ENCODE measurements at places on chromosomes 11 and 22. TPM values are rescaled to one million over a fixed set of nuclear protein-coding genes. Genes with fewer than 3 reads are reported as not detected.

The TST gene
- 5.9 TPM for total RNA-seq

The LYVE1 gene
- total RNA-seq: not detected

The PRR14L gene
- total RNA-seq: 69.6 TPM

The TRPC6 gene
- total RNA-seq: not detected

The PHOX2A gene
- not detected for total RNA-seq

The MS4A3 gene
- not detected for total RNA-seq

The TSPAN18 gene
- 2.0 TPM for total RNA-seq

The COPB1 gene
- total RNA-seq: 80.2 TPM

GRCh38 chr22:30434843-30435242 is 9.3 kb downstream of the MTFP1 start:
- peak overlapping the region; percentile 68 for H3K27ac ChIP-seq
- H3K4me1 ChIP-seq: peaks cover 16% of the 10 kb centered on the region
- H3K4me3 ChIP-seq: no peak overlapping the region
- H3K27me3 ChIP-seq: peaks cover 1% of the 10 kb centered on the region
- no peaks in the 10 kb centered on the region for H3K36me3 ChIP-seq

GRCh38 chr22:19016081-19016766 is 80.1 kb upstream of the PRODH start:
- H3K27me3 ChIP-seq: no peaks in the 10 kb centered on the region
- DNase-seq: no peak
- H3K4me1 ChIP-seq: no peaks in the 10 kb centered on the region
- H3K27ac ChIP-seq: no peak overlapping the region

DNA sequence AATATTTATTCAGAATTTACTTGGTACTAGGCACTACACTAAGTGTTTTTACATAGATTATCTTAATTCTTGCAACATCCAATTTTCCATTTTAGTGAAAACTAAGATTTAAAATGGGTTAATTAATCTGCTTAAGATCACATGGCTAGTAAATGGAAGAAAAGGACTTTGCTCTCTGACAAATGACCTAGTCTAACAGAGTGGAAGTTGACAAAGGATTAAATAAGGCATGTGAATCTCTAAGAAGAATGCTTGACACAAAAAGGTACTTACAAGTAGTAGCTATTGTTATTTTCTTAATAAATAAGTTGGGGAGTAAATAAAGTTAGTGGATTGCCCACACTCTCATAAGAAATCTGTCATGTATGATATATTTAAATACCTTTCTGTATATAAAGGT is 584.8 kb downstream of the DLG2 start:
- H3K4me1 ChIP-seq: no peaks in the 10 kb centered on the region
- H3K4me3 ChIP-seq: no peak overlapping the region
- H3K36me3 ChIP-seq: no peaks in the 10 kb centered on the region
- H3K27me3 ChIP-seq: no peaks in the 10 kb centered on the region
- DNase-seq: no peak

GRCh38 chr11:77690649-77691048 is 53.1 kb upstream of the CLNS1A start:
- no peak for DNase-seq
- no peaks in the 10 kb centered on the region for H3K4me1 ChIP-seq
- H3K36me3 ChIP-seq: peaks cover 59% of the 10 kb centered on the region
- H3K27ac ChIP-seq: no peak overlapping the region

DNA sequence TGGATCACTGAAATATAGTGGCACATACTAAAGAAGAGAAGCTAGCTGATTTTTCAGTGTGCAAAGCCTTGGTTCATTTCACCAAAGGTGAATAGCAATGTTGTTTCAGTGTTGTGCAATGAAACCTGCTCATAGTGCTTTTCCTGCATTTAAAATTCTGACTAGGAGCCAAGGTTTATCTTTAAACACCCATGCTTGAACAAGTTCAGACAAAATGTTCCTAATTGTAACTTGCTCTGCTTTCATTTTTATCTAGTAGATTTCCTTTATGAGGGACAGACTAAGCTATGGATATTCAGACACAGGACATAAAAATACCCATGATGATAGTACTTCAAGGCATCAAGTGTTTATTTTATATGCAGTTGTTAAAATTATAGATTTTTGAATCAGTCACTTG is 47.7 kb downstream of the BBOX1 start:
- H3K4me3 ChIP-seq: no peak overlapping the region
- no peak overlapping the region for H3K27ac ChIP-seq
- DNase-seq: no peak
- no peaks in the 10 kb centered on the region for H3K4me1 ChIP-seq
- no peaks in the 10 kb centered on the region for H3K36me3 ChIP-seq
- no peaks in the 10 kb centered on the region for H3K27me3 ChIP-seq

- H3K27ac ChIP-seq: no peak overlapping the region
- H3K4me3 ChIP-seq: no peak overlapping the region
- no peaks in the 10 kb centered on the region for H3K27me3 ChIP-seq
- H3K36me3 ChIP-seq: no peaks in the 10 kb centered on the region
Measured at GRCh38 chr22:30485362-30485988, 13.7 kb upstream of the SEC14L3 start.

GRCh38 chr11:110858547-110858921 is 146.3 kb upstream of the ARHGAP20 start:
- no peaks in the 10 kb centered on the region for H3K27me3 ChIP-seq
- no peak overlapping the region for H3K27ac ChIP-seq
- no peaks in the 10 kb centered on the region for H3K36me3 ChIP-seq
- DNase-seq: no peak
- H3K4me1 ChIP-seq: peaks cover 20% of the 10 kb centered on the region
- H3K4me3 ChIP-seq: no peak overlapping the region

- DNase-seq: no peak
- no peaks in the 10 kb centered on the region for H3K27me3 ChIP-seq
- no peaks in the 10 kb centered on the region for H3K4me1 ChIP-seq
- H3K27ac ChIP-seq: no peak overlapping the region
- no peak overlapping the region for H3K4me3 ChIP-seq
- H3K36me3 ChIP-seq: peaks cover 81% of the 10 kb centered on the region
Measured at GRCh38 chr22:31836010-31836409, 82.2 kb downstream of the DEPDC5 start.

DNA sequence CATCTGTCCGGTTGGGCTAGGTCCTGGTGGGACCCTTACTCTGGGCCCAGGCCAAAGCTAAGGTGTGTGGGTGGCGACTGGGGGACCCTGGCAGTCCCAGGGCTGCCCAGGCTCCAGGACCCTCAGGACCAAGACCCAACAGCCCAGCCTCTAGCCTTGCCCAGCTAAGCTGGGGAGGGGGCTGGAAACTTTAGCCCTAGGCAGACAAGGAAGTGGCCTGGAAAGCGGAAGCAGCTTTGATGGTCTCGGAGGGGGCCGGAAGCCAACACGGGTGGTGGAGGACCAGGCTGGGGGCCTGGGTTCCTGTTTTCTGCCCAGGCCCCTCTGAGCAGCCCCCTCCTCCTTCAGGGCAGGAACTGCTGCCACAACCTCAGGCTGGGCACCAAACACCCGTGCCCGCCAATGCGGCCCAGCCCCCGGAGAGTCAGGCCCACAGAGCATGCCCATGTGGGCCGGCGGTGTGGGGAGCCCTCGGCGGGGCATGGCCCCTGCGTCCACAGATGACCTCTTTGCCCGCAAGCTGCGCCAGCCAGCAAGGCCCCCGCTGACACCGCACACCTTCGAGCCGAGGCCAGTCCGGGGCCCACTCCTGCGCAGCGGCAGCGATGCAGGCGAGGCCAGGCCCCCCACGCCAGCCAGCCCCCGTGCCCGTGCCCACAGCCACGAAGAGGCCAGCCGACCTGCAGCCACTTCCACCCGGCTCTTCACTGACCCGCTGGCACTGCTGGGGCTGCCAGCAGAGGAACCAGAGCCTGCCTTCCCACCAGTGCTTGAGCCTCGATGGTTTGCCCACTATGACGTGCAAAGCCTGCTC is 2.8 kb downstream of the SIPA1 start:
- peak overlapping the region; percentile 100 for H3K27ac ChIP-seq
- peak; percentile 89 for DNase-seq
- H3K4me3 ChIP-seq: peak overlapping the region; percentile 80
- H3K36me3 ChIP-seq: peaks cover 59% of the 10 kb centered on the region
- H3K4me1 ChIP-seq: peaks cover 43% of the 10 kb centered on the region

GRCh38 chr11:118438314-118438931 is 2.1 kb downstream of the KMT2A start:
- no peaks in the 10 kb centered on the region for H3K36me3 ChIP-seq
- H3K27ac ChIP-seq: peak overlapping the region; percentile 83
- peak; percentile 82 for DNase-seq
- peak overlapping the region; percentile 89 for H3K4me3 ChIP-seq

- no peak for DNase-seq
- H3K4me3 ChIP-seq: peak overlapping the region; percentile 92
- peaks cover 82% of the 10 kb centered on the region for H3K4me1 ChIP-seq
- H3K27ac ChIP-seq: peak overlapping the region; percentile 24
Measured at GRCh38 chr11:64876229-64876750, 2.1 kb downstream of the EHD1 start.

- H3K4me3 ChIP-seq: no peak overlapping the region
- H3K36me3 ChIP-seq: no peaks in the 10 kb centered on the region
- H3K27me3 ChIP-seq: no peaks in the 10 kb centered on the region
- H3K4me1 ChIP-seq: no peaks in the 10 kb centered on the region
- no peak overlapping the region for H3K27ac ChIP-seq
Measured at GRCh38 chr11:102831489-102832440, 11.6 kb downstream of the MMP3 start.

- H3K36me3 ChIP-seq: no peaks in the 10 kb centered on the region
- no peak overlapping the region for H3K27ac ChIP-seq
- DNase-seq: no peak
- H3K27me3 ChIP-seq: no peaks in the 10 kb centered on the region
- H3K4me3 ChIP-seq: no peak overlapping the region
Measured at GRCh38 chr11:31996159-31996881, 94.6 kb upstream of the RCN1 start.

GRCh38 chr11:36389811-36390210 is 93.7 kb downstream of the PRR5L start:
- H3K27me3 ChIP-seq: no peaks in the 10 kb centered on the region
- no peak overlapping the region for H3K27ac ChIP-seq
- no peaks in the 10 kb centered on the region for H3K36me3 ChIP-seq
- no peak overlapping the region for H3K4me3 ChIP-seq
- DNase-seq: no peak

GRCh38 chr11:114215871-114216795 is 80.1 kb upstream of the NNMT start:
- no peak for DNase-seq
- peaks cover 17% of the 10 kb centered on the region for H3K4me1 ChIP-seq
- H3K36me3 ChIP-seq: no peaks in the 10 kb centered on the region
- no peak overlapping the region for H3K27ac ChIP-seq
- no peak overlapping the region for H3K4me3 ChIP-seq

- H3K4me1 ChIP-seq: no peaks in the 10 kb centered on the region
- H3K4me3 ChIP-seq: no peak overlapping the region
- no peak overlapping the region for H3K27ac ChIP-seq
- H3K27me3 ChIP-seq: no peaks in the 10 kb centered on the region
- no peak for DNase-seq
Measured at GRCh38 chr11:134901542-134901941, 489.5 kb upstream of the B3GAT1 start.

DNA sequence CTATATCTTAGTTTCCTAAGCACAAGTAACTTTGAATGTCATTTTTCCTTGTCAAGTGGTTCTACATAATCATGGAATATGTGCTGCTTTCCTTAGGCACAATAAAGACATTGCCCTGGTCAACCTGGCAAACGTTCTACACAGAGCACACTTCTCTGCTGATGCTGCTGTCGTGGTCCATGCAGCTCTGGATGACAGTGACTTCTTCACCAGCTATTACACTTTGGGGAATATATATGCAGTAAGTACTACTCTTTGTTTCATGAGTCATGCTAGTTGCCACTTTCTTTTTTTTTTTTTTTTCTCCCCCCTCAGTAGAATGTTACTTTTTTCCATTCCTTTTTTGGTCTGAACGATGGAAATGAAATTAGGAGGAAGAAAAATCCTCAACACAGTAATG is 38.5 kb downstream of the TTC17 start:
- no peak overlapping the region for H3K27ac ChIP-seq
- no peak for DNase-seq
- peaks cover 42% of the 10 kb centered on the region for H3K36me3 ChIP-seq
- H3K4me1 ChIP-seq: no peaks in the 10 kb centered on the region
- H3K4me3 ChIP-seq: no peak overlapping the region

GRCh38 chr11:92642177-92642931 is 327.1 kb upstream of the MTNR1B start:
- no peak for DNase-seq
- H3K4me1 ChIP-seq: no peaks in the 10 kb centered on the region
- no peak overlapping the region for H3K4me3 ChIP-seq
- H3K36me3 ChIP-seq: no peaks in the 10 kb centered on the region
- no peaks in the 10 kb centered on the region for H3K27me3 ChIP-seq

All from B cell (primary cell).